Activated CD4-positive, alpha-beta memory T cell treated with anti-CD3 and anti-CD28 coated beads for 36 hours (primary cell): ENCODE measurements at places on chromosomes 16 and 17. TPM values are rescaled to one million over a fixed set of nuclear protein-coding genes. Genes with fewer than 3 reads are reported as not detected.

WWP2 gene
- 35.8 TPM for total RNA-seq

PHOSPHO1 gene
- not detected for total RNA-seq

CCL16 gene
- not detected for total RNA-seq

CD300C gene
- total RNA-seq: 0.14 TPM

KRTAP2-2 gene
- total RNA-seq: not detected

PERCC1 gene
- not detected for total RNA-seq

TMC6 gene
- total RNA-seq: 162 TPM

RAB34 gene
- total RNA-seq: 4.9 TPM
